ENCODE measurements at places on chromosomes 3 and 15.

GRCh38 chr15:63904042-63904441 lies 70.3 kb upstream of the HERC1 start:
- no peak for DNase-seq

- peak; percentile 60 for DNase-seq
Observed at GRCh38 chr3:160226026-160226907, 1.0 kb downstream of the C3orf80 start.

GRCh38 chr15:74443100-74443909 lies 9.5 kb upstream of the SEMA7A start:
- DNase-seq, result no peak

- no peak for DNase-seq
Observed at GRCh38 chr15:35019404-35020327, 31.6 kb upstream of the ZNF770 start.

GRCh38 chr3:45035441-45036301 lies 9.6 kb downstream of the CLEC3B start:
- DNase-seq, result no peak

DNA sequence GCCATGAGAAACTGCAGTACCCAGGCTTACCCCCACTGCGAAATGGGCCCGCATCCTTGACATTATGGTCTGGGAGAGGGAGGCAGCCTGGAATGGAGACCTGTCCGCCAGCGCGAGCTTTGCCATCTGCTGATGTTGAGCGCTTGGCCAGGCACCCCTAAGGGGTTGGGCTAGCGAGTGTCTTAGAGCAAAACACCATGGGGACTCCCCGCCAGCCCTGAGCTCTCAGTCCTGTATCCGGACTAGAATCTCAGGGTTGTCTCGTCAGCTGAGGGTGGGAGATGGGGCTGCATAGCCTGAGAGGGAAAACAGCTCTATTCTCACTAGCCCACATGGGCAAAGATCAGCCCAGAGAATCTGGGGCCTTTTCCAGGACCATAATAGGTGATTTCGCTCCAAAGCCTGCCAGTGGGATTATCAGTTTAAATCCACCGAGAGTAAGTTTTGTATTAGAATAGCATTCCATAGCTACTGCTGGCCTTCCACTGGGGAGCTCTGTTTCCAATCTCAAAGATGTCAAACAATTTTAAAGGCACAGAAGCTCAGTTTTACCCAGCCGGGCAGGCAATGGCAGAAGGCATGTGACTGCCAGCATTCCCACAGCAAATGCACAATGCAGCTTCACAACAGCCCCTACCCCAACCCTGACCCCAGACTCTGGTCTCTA lies 167.5 kb upstream of the TPM1 start:
- DNase-seq, result no peak

- DNase-seq, result no peak
Observed at GRCh38 chr3:30282154-30282696, 324.2 kb upstream of the TGFBR2 start.

GRCh38 chr15:73704869-73705645 lies 20.9 kb downstream of the CD276 start:
- DNase-seq, result peak; percentile 4

DNA sequence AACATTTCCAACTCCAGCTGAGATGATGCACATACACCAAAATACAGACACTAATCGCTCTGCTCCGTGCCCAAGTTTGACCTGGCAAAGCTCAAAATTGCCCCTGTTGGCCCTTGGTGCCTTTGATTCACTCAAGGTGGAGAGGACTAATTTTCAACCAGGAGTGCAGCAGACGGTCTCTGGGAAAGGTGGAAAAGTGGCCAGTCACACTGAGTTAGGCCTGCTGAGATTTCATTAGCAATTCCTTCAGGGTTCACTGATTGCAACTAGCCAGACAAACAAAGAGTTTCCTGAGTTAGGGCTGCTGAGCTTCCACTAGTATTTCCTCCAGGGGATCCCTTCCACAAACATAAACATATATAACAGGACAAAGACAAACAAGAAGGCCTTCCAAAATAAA lies 28.7 kb upstream of the LHFPL4 start:
- DNase-seq, result no peak

All from NCI-H1105 treated with DMSO at 0.1 percent for 48 hours (cell line).